CD4-positive, alpha-beta T cell treated with Interleukin-1 beta for 1 hour (primary cell): ENCODE measurements at places on chromosomes 6 and 20.

GRCh38 chr20:574297-574942 is 30.8 kb upstream of the CSNK2A1 start:
- no peak for DNase-seq

GRCh38 chr6:20686142-20686541 is 151.9 kb downstream of the CDKAL1 start:
- DNase-seq, result no peak

DNA sequence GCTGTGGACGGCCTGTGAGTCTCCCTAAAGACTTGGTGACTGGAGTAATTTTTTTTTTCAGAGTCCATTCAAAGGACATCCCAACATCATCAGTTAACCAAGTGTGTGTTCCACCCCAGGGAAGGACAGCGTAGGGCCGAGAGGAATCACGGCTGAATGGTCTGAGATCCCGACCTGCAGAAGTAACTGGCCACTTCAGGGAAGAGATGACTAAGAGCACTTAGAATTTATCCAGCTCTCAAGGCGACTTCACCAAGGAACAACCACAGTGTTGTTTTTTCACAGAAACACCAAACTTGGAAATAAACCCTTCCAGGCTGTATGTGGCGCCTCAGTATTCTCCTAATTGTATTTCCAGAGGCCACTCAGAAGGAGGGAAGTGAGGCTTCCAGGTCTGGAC is 231.6 kb downstream of the FNDC1 start:
- no peak for DNase-seq

GRCh38 chr6:136633355-136633754 is 83.1 kb upstream of the MAP7 start:
- DNase-seq, result no peak

GRCh38 chr6:14987490-14987889 is 258.4 kb upstream of the JARID2 start:
- DNase-seq, result no peak

GRCh38 chr6:37860226-37860839 is 40.8 kb downstream of the ZFAND3 start:
- DNase-seq, result no peak

DNA sequence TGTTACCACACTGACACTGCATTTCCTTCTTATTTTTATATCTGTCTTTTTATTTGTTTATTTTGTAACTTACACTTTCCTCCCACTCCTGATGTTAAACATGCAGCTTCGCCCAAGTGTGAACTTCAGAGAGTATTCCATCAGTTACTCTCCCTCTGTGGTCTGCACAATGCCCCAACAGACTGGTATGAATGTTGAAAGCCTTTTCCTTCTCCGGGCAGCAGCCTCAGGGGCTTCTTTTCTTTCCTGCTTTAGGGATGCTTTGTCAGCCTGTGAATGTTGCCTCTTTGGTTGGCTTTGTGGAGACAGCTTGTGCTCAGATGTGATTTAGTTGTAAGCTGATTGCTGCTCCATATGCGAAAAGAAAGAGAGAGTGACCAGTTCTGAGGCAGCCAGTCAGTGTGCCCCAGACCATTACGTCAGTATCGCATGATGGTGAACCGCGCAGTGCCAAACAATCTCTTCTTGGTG is 44.0 kb downstream of the SMPDL3A start:
- no peak for DNase-seq

GRCh38 chr6:42322676-42323075 is 105.0 kb upstream of the MRPS10 start:
- no peak for DNase-seq

DNA sequence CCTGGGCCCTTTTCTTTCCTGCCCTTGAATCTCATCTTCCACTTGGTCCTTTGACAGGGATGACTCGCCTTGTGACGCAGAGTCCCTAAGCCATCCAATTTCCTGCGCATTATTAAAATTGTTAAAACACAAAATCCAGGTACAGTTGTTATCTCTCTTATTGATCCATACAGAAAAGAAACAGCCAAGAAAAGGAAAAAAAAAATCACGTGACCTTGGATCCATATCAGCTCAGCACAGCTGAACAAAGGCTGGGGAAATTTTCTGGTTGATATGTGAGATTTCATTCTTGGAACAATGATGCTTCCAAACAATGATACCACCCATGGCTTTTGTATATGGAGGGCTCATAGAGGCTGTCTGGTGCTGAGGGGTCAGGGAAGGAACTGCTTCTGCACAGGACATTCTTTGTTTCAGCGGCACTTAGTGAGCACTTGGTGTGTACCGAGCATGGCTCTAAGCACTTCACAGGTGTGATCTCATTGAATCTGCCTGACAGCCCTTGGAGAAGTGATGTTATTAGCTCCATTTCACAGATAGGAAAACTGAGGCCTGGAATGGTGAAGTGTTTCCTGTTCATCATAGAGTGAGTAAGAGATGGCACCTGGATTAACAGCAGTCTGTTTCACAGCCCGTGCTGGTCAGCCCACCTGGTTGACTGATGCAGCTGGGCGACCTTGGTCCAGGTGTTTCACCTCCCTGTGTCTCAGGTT is 155.0 kb upstream of the SULF2 start:
- DNase-seq, result no peak

- DNase-seq, result no peak
These were observed 13.9 kb downstream of the TMEM151B start for GRCh38 chr6:44284121-44284520.

GRCh38 chr6:16674801-16675392 is 86.4 kb downstream of the ATXN1 start:
- DNase-seq, result no peak

DNA sequence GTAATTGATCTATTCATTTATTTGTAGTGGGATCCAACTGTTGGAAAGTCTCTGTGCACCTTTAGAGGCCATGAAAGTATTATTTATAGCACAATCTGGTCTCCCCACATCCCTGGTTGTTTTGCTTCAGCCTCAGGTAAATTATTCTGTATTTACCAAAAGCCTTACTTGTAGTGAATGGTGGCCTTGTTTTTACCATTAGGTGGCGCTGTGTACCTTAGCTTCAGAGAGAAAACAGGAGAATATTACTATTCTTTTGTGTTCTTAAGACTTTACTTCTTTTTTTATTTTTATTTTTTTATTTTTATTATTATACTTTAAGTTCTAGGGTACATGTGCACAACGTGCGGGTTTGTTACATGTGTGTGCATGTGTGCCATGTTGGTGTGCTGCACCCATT is 23.7 kb downstream of the PEX7 start:
- peak; percentile 6 for DNase-seq

GRCh38 chr6:89281779-89282246 is 33.3 kb downstream of the GABRR2 start:
- peak; percentile 51 for DNase-seq

DNA sequence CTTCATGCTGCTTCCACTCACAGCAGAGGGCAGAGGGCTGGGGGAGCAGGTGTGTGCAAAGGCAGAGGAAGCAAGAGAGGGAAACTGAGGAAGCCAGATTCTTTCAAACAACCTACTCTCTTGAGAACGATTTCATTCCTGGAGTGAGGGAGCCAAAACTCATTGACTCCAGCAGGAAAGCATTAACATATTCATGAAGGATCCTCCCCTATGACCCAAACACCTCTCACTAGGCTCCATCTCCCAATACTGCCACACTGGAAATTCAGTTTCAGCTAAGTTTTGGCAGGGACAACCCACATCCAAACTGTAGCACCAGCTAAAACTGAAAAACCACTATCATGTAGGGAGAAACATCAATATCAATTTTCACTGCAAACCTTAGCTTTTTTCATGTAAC is 125.1 kb downstream of the OLIG3 start:
- DNase-seq, result no peak

GRCh38 chr6:95882371-95882770 is 133.4 kb upstream of the FUT9 start:
- no peak for DNase-seq

GRCh38 chr20:10249048-10249770 is 30.6 kb downstream of the SNAP25 start:
- no peak for DNase-seq

GRCh38 chr6:131257104-131257503 is 121.8 kb downstream of the AKAP7 start:
- no peak for DNase-seq

- DNase-seq, result no peak
These were observed 272.1 kb upstream of the SGK1 start for GRCh38 chr6:134590004-134590403.

GRCh38 chr6:119129148-119129967 is 50.9 kb upstream of the FAM184A start:
- DNase-seq, result no peak

- no peak for DNase-seq
These were observed at the start of gene CYP24A1 for GRCh38 chr20:54173653-54174456. Gene CYP24A1 (minus strand): TSS chr20:54173986. CDS start chr20:54173579, 407 bp downstream.

DNA sequence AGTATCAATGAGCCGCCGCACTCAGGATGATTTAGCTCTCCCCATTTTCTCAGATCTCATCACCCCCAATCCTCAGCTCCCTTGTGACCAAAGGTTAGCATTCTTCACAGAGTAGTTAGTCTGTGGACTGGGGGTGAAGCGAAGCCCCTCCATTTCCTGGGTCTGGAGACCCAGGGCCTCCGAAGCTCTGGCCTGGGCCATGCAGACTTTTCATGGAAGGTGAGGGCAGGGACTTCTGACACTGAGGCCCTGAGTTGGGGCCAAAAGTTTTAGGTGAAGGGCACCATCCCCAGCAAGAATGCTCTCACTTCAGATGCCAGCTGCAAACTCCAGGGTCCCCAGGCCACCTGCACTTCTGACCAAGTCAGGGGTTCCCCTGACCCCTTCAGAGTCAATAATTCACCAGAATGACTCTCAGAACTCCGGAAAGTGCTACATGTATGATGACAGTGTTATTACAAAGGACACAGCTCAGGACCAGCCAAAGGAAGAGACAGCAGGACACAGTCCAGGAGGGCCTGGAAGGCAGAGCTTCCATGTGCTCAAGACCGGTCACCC is 65.7 kb upstream of the DUSP22 start:
- DNase-seq, result no peak

DNA sequence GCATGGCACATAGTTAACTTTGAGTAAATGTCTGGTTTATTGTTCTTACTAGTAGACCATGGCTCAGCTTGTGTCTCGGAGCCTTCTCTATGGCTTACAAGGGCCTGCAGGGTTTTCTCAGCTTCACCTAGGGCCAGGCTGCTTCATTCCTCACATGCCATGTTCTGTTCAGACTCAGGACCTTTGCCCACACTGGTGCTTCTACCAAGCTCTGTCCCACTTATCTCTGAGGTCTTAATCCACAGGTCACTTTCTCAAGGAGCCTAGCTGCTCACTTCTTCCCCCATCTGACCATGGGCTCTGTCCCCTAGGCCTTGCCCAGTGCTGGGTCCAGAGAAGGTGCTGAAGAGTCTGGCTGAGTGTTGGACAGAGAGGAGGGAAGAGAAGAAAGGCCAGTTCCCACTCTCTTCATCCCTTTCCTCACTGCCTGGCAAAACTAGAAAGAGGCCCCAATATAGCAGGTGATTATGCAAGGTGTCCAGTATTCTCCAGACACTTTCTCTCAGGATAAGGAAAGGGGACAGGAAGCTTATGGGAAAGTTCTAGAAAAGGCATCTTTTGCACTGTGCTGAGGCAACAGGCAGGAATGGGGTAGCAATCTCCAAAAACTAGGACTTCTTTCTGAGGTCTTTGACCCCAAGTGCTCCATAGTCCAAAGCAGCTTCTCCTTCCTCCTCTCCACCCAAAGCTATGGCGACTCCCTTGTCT is 40.0 kb downstream of the COX4I2 start:
- DNase-seq, result no peak

DNA sequence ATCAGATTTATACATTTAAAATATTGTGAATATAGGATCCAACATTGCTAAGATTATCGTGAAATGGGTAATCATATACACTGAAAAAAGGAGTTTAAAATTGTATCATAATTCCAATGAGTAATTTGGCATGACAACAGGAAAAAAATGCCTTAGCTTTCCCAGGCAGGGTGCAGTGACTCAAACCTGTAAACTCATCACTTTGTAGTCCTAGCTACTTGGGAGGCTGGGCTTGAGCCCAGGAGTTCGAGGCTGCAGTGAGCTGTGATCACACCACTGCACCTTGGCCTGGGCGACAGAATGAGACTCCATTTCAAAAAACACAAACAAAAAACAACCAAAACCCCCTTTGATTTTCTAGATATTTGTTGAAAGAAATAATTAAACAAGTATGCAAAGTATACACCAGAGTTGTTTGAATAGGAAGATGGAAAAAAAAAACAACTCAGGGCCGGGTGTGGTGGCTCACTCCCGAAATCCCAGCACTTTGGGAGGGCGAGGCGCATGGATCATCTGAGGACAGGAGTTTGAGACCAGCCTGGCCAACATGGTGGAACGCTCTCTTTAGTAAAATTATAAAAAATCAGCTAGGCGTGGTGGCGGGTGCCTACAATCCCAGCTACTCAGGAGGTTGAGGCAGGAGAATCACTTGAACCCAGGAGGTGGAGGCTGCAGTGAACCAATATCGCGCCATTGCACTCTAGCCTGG is 98.7 kb downstream of the TRERF1 start:
- no peak for DNase-seq

- no peak for DNase-seq
These were observed 81.2 kb downstream of the THBS2 start for GRCh38 chr6:169172456-169172855.

DNA sequence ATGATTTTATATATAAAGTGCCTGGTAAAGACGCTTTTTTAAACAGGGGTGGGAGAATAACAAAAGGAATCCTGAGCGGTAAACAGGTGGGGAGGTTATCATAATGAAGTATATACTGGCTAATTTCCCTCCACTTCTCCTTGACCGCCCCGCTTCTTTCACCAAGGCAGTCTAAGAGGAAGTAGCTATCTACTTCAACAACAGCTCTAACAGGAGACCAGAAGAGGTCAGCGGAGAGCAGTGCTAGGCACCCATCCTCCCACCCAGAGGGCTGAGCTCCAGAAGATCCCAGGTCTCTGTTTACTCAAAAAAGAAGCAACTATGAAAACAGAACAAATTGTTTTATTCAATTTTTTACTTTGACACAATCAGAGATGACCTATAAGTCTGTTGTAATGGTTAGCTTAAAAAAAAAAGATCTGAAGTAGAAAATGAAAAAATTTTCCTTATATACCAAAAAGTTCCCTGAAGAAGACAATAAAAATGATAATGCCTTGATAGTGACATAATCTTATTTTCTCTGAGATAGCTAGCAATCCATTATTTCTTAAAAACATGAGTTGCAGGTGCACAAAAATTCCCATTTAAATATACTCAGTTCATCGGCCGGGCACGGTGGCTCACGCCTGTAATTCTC is 141.1 kb downstream of the PDSS2 start:
- peak; percentile 30 for DNase-seq

GRCh38 chr20:31604567-31605030 is 490 bp upstream of the ID1 start:
- no peak for DNase-seq
